Stimulated activated CD4-positive, alpha-beta T cell treated with anti-CD3 and anti-CD28 coated beads, TNF-alpha, amount 100 ng/mL, for 24 hours (primary cell): ENCODE measurements at places on chromosomes 7 and 10.

- DNase-seq, result no peak
These were observed 377.8 kb upstream of the C7orf33 start for GRCh38 chr7:148212731-148213130.

DNA sequence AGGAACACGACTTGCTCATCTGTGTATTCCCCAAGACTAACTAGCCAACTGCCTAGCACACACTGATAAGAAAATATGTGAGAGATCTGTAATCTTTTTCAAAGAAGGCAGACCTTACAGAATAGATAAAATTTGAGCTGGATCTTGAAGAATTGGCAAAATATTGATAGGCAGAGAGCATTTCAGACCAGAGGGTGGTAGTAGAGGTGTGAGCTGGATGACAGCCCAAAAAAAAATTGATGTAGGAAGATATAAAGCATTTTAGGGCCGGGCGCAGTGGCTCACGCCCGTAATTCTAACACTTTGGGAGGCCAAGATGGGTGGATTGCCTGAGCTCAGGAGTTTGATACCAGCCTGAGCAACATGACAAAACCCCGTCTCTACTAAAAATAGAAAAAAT lies 1.2 kb upstream of the ZNF746 start:
- DNase-seq, result no peak

DNA sequence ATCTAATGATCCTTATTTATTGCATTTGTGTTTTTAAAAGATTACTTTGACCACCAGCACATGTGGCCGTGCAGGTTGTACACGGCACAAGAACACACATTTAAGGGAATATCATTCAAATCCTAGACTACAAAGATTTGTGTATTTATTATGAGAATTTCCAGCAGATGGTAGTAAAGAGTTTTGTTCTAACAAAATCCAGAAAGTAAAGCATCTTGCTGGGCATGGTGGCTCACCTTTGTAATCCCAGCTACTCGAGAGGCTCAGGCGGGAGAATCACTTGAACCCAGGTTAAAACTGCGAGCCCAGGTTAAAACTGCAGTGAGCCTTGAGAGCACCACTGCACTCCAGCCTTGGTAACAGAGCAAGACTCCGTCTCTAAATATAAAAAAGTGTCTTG lies 31.5 kb downstream of the MACROH2A2 start:
- no peak for DNase-seq

DNA sequence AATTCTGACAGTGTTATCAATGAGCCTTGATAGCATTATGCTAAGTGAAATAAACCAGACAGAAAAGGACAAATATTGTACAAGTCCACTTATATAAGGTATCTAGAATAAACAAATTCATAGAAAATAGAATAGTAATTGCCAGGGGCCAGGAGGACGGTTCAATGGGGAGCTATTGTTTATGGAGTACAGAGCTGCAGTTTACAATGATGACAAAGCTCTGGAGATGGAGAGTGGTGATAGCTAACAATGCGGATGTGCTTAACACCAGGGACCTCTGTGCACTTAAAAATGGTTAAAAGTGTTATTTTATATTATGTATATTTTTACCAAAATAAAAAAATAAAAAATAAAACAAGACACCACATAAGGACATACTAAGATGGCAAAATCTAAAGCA lies 46.1 kb upstream of the ZNF33B start:
- DNase-seq, result no peak

GRCh38 chr10:28940158-28940888 lies 263.0 kb downstream of the BAMBI start:
- no peak for DNase-seq

DNA sequence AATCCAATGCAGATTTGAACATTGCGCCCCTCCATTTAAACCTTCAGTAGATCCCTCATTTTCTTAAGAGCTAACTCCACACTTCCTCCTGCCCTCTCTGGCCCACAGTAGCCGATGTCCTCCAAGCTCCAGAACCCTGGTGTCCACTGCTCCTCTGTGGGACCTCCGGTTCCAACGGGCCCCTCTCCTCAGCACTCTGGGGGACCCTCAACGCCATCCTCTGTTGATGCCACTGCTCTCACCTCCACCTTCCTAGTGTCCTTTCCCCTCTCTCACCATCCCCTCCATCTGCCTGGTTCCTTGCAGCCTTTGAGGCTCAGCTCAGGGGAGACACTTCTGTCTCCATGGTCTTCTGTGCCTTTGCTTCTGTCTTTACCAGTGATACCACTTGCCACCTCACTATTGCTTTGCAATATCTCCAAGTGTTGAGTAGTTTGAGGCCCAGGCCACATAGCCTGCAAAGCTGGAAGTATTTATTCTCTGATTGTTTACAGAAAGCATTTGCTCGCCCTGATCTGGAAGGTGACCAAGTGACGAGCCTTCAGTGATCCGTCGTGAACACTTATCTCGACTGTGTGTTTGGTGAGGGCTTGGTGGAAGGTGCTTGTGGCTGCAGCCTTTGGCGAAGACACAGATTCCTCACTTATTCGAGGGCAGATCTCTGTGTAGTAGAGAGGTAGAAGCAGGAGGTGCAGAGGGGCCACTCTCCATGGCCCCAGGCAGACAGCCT lies 104.8 kb upstream of the SHH start:
- DNase-seq, result no peak

DNA sequence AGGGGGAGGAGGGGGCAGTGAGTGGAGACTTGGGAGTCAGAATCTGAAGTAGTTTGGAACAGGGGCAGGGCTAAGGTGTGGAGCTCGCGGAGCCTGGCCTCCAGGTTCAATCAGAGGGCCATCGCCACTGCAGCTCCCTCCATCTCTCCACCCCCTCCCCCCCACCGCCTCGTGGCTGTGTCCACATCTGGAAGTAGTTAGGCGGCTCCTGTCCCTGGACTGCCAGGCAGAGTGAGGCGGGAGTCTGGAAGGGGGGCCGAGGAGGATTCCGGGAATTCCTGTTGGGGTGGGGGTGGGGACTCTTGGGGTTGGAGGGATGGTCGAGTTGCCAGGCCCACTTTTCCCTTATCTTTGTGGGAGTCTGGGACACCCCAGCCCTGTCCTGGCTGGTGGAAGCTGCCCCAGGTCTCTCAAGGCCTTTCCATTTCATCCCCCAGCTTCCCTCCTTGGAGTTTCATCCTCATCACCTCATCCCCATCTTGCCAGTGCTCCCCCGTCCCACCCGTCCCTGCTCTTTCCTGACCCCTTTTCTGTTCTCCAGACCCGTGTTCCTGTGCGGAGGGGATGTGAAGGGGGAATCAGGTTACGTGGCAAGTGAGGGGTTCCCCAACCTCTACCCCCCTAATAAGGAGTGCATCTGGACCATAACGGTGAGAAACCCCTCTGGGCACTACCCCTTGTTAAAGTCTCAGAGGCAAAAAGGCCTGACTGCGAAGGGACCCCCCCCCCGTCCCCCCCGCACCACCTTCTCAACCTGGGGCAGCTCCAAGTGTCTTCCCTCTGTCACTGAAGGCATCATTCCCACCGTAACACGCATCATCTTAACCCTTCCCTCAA lies 944 bp downstream of the PCOLCE start:
- DNase-seq, result no peak
